Tibial nerve (tissue), 4 donors: ENCODE measurements at places on chromosomes 3 and 15. TPM values are rescaled to one million over a fixed set of nuclear protein-coding genes. Genes with fewer than 3 reads are reported as not detected.

DNA sequence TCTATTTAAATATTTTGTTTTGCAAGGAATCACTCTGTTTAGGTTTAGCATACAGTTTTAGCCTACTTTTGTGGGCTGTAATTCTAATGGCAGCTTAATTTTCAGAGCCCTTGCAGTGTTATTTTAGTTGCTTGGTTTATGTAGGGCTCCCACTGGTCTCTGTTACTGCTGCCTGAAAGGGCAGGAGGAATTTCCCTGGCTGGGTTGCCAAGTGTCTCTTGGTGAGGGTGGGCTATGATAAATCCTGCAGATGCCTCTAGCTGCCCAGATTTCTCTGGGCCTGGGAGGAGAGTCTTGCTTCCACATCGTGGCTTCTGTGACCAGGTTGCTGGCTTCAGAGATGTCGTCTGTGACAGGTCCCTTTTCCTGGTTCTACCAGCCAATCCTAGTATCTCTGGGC is 36.2 kb downstream of the ILDR1 start:
- no peaks in the 10 kb centered on the region for H3K36me3 ChIP-seq
- no peak for DNase-seq
- no peak overlapping the region for H3K27ac ChIP-seq
- no peak overlapping the region for H3K4me3 ChIP-seq

GRCh38 chr15:101531170-101531569 is 41.7 kb upstream of the PCSK6 start:
- H3K36me3 ChIP-seq: no peaks in the 10 kb centered on the region
- no peaks in the 10 kb centered on the region for H3K27me3 ChIP-seq
- no peak overlapping the region for H3K4me3 ChIP-seq
- no peak overlapping the region for H3K27ac ChIP-seq
- DNase-seq: no peak

GRCh38 chr3:104696470-104696869 is 670.2 kb upstream of the ALCAM start:
- H3K36me3 ChIP-seq: no peaks in the 10 kb centered on the region
- no peaks in the 10 kb centered on the region for H3K27me3 ChIP-seq
- no peaks in the 10 kb centered on the region for H3K4me1 ChIP-seq
- no peak overlapping the region for H3K4me3 ChIP-seq

GRCh38 chr15:61794881-61795280 is 265.4 kb downstream of the VPS13C start:
- H3K4me1 ChIP-seq: no peaks in the 10 kb centered on the region
- no peak overlapping the region for H3K27ac ChIP-seq
- DNase-seq: no peak

DNA sequence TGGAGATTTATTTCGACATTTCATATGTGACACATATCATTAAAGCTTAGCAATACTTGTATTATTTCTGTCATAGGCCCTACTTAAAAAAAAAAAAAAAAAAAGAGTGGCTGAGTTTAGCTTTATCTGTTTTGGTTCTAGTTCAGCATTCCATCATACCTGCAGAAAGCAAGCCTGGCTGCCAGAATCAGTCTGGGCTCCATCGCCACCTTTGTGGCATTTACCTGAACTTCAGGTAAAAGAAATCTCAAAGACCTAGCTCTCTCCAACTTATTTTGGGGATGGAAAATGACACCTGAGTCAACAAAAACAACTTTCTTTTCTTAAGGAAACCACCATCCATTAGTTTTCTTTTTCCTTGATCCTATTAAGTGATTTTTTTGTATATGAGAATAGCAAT is 82.1 kb downstream of the NEK10 start:
- H3K36me3 ChIP-seq: no peaks in the 10 kb centered on the region
- H3K27ac ChIP-seq: no peak overlapping the region
- no peaks in the 10 kb centered on the region for H3K4me1 ChIP-seq
- H3K27me3 ChIP-seq: no peaks in the 10 kb centered on the region
- no peak for DNase-seq

- no peak overlapping the region for H3K27ac ChIP-seq
- no peaks in the 10 kb centered on the region for H3K27me3 ChIP-seq
- peaks cover 93% of the 10 kb centered on the region for H3K36me3 ChIP-seq
Observed at GRCh38 chr15:29736744-29737020, 85.6 kb downstream of the TJP1 start.

- H3K27ac ChIP-seq: no peak overlapping the region
- H3K4me1 ChIP-seq: no peaks in the 10 kb centered on the region
- H3K4me3 ChIP-seq: no peak overlapping the region
- H3K36me3 ChIP-seq: no peaks in the 10 kb centered on the region
- H3K27me3 ChIP-seq: no peaks in the 10 kb centered on the region
Observed at GRCh38 chr15:95636107-95636506, 694.4 kb upstream of the NR2F2 start.

- no peak overlapping the region for H3K27ac ChIP-seq
- peaks cover 28% of the 10 kb centered on the region for H3K36me3 ChIP-seq
- no peak for DNase-seq
- no peaks in the 10 kb centered on the region for H3K27me3 ChIP-seq
- no peak overlapping the region for H3K4me3 ChIP-seq
Observed at GRCh38 chr15:101269479-101270223, 7.6 kb downstream of the SELENOS start.

DNA sequence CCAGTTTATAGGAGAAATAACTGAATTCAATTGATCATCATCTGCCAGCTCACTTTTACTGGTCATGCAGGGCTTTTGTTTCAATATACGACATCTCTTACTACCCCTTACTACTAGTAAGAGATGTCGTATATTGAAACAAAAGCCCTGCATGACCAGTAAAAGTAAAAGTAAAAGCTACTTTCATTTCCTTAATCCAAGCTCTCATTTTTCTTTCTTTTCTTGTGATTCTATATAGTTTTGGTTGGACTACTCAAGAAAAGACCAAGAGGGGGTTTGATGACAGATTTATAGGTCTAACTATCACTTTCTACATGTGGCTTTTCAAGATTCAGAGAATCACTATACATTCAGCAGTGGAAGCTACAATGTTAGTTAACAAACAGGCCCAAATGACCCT is 1237.3 kb downstream of the ROBO2 start:
- H3K27me3 ChIP-seq: no peaks in the 10 kb centered on the region
- no peak overlapping the region for H3K27ac ChIP-seq
- no peaks in the 10 kb centered on the region for H3K4me1 ChIP-seq
- DNase-seq: no peak
- no peak overlapping the region for H3K4me3 ChIP-seq

Gene CCDC39
- not detected for total RNA-seq

Gene CHSY1
- total RNA-seq: 29.7 TPM
